ENCODE measurements at places on chromosomes 6 and 20.

GRCh38 chr20:35273449-35274171, 4.3 kb downstream of the MMP24OS start:
- no peak for DNase-seq

DNA sequence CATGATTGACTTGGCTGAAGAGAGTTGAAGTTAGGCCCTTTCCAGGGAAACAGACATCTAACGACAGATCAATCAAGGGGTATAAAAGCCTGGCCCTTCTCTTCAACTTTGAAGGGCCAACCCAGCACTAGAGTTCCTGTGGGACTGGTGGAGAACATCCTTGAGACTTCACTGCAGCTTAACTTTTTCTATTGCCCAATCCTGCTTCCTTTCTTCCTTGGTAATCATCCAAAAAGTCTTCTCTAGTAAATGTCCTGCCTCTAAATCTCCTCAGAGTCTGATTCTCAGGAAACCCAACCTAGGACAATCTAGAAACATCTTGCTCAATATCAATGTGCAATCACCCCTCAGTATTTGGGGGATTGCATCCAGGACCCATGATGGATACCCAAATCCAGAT, 1.9 kb downstream of the MKKS start:
- DNase-seq = no peak

DNA sequence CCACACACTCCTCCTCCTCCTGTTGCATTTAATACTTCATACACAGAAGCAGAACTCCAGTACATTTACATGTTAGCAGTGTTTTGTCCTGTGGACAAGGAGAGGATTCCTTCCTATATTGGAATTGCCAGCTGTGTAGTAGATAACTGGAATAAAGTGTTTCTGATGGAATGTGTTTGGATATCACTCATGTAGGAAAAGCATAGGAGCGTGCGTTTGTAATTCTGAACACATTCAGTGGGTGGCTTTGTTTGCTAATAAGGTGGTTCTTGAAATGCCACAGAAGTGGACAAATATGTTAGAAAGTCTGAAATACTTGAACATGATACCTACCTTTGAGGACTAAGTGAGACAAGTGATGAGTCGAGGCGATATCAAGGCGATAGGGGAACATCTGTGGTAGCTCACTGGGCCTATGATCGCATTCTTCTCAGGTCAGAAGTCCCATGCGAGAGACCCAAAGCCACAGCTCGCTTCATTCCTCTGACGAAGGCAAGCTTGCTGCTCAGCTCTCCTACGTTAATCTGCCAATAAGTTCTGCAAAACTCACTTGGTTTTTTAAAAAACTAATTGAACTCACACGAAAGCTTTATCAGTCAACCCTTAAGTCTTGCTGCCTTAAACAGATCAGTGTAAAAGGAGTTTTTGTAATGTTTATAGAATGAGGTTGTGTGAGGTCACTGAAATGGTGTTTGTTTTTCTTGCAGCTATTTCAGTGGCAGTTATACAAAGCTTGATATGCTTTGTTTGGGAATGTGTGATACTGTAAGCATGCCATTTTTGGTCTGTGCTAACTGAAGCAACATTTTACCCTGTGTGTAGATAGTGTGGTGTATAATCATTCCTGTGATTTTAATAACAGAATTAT, 159.9 kb downstream of the SOX4 start:
- no peak for DNase-seq

DNA sequence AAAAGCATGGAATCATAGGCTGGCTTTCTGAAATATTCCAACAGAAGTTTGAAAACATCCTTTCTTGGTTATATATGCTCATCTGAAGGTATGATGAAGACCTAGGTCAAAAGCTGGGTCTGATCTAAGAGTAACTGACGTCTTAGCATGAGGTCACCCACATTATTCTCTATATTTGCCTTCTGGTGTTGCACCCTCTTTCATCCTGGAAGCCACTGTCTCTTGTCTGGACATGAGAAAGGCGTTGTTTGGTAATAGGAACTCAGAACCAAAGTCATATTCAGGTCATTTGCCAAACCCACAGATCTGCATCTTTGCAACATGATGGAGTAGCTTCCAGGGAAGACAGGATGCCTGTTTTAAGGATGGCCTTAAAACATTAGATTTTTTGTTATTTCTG, 17.6 kb downstream of the GABRR1 start:
- no peak for DNase-seq

DNA sequence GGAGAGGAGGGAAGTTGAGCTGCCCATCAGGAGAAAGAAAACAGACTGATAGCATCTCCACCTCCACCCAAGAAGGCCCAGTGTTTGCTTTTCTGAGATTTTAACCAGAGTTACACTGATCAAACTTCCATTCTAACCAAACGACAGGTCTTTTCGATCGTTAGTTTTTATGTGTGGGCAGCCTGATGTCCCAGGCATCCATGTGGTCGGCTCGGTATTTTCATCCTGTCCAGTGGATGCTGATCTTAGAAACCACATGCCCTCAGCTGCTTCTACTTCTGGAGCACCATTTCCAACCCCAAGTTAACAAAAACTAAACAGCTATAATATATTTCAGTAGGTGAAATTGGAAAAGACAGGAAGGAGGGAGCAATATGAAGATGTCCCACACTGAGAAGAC, 536.8 kb upstream of the JAG1 start:
- no peak for DNase-seq

DNA sequence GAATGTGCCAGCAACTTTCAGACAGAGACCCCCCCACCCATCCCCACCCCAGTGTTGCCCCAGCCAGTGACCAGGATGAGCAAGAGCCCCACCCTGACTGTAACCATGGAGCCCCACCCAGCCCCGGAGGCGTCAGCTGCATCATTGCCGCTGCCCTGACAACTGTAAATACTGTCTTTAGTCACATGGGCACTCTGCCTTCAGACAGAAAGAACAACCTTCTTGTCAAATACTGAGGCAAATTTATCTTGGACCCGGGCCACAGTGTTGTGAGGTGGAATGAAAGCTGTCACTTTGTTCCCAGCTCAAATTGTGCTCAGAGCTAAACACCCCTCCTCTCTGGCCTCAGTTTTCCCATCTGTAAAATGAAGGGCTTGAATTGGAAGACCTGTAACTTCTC, 23.7 kb downstream of the MOCS3 start:
- no peak for DNase-seq

- DNase-seq = no peak
These were observed 47.9 kb upstream of the CCDC167 start for GRCh38 chr6:37547564-37548061.

DNA sequence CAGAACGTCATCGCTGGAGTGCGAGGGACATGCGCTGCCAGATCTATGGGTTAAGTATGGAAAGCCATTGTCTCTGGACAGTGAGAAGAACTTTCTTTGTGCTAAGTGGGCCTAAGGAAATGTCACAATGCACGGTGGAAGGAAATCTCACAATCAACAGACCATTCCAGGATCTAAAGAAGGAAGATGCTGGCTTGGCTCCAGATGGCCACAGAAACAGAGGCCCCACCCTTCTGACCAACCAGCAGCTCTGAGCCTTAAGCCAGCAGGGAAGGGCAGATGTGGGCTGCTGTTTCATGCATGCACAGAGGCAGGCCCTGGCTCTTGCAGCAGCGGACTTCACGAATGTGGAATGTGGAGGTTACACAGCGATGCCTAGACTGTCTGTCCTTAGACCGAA, 156.3 kb downstream of the SOBP start:
- no peak for DNase-seq

DNA sequence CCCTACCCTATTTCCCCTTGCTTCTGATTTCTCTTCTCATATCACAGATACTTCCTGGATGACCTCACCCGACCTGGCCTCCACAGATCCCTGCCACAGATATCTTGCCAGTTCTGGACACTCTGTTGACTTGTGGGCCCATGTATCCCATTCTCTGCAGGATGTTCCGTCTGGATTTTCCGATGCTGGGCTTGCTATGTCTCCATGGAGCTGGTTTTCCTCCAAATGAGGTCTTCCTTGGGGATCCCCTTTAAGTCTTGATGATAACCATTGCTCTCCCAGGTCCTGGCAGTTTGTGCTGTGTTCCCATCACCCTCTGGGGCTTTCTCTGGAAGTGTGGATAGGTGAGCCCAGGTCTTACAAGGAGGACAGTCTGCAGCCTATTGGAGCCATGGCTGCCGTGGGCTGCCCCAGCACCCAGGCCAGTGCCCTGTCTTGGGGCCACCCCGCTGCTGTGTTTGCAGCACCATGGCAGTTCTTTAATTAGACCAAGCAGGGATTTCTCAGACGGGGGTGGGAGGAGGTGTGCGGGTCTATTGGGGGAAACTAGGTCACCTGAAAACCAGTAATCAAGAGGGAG, 23.9 kb downstream of the PPP1R16B start:
- no peak for DNase-seq

- no peak for DNase-seq
These were observed 19.3 kb downstream of the FAXC start for GRCh38 chr6:99330159-99330558.

DNA sequence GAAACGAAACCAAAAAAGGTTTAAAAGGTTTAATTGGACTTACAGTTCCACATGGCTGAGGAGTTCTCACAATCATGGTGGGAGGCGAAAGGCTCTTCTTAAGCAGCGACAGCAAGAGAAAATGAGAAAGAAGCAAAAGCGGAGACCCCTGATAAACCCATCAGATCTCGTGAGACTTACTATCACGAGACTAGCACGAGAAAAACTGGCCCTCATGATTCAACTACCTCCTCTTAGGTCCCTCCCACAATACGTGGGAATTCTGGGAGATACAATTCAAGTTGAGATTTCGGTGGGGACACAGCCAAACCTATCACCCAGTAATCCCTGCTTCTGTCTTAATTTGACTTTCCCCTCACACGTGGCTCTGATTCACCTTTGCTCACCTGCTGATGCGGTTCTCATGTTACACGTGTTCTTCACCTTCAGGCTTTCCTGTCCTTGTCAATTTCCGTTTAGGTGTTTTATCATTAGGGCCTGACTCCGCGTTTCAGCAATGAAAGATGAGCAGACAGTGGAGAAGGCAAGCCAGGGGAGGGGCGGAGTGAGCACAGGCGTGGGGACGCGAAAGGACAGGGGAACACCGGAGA, 57.1 kb downstream of the AGPAT4 start:
- no peak for DNase-seq

- no peak for DNase-seq
These were observed 674 bp upstream of the GNMT start for GRCh38 chr6:42959917-42960242.

GRCh38 chr20:54156522-54156921, 17.3 kb downstream of the CYP24A1 start:
- no peak for DNase-seq

DNA sequence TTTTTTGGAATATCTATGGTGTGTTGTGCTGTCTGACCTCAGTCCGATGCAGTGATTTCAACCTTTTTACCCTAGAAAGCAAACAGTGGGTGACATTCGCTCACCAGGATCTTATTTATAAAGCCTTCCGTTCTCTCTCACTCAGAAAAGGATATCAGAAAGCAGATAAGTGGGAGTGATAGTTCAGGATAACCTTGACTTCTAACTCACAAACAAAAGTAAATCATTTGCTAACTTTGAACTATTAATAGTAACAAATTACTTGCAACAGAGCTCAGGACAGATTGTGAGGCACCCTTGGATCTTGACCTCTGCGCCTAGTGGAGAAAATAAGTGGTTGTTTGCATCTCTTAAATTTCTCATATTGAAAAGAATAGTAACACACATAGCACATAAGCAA, 637.1 kb upstream of the CITED2 start:
- DNase-seq = no peak

DNA sequence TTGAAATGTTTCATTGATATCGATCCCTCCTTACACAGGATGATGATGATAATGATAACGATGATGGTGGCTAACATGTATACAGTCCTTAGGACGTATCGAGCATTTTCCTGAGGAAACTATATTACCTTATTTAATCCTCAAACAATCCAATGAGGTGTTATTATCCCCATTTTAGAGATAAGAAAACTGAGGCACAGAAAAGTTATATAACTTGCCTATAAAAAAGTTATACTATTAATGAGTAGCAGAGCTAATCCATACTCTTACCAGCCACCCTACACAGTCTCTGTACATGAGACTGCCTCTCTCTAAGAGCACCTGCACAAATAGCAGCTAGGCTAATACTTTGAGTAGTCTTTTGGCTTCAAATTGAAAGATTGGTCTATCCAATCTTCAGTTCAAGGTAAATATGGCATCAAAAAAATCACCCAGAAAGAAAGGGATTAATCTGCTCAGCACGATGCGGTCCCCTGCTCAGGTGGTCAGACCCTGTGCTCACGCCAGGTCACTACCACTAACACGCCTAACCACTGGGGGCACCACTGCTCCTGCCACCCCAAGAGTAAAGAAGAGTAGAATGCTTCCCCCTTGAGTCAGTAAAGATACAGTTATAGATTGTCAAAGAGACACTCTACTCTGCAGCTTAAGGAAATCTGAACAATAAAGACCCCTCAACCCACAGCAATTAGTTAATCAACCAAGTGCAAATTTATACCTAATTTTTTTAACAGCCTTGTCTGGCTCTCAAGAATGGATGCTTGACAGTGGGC, 15.0 kb downstream of the GABBR1 start:
- no peak for DNase-seq

GRCh38 chr20:14963262-14963663, 625.9 kb upstream of the FLRT3 start:
- no peak for DNase-seq

DNA sequence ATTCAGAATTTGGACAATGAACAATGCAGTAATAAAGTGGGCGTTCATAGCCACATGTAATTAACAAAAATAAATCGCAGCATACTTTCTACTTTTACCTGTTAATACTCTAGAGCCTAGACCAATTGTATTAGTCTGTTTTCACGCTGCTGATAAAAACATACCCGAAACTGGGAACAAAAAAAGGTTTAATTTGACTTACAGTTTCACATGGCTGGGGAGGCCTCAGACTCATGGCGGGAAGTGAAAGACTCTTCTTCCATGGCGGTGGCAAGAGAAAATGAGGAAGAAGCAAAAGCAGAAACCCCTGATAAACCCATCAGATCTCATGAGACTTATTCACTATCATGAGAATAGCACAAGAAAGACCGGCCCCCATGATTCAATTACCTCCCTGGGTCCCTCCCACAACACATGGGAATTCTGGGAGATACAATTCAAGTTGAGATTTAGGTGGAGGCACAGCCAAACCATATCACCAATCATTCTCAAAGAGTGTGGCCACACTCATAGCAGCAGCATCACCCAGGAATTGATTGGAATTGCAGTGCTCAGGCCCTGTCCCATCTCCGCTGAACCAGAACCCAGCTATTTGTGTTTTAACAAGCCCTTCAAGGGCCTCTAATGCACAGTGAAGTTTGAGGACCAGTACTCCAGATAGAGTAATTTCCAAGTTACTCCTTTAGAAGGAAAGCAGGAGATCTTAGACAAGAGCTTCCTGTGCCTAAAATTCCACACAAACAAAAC, 650.0 kb downstream of the KIF16B start:
- DNase-seq = no peak

GRCh38 chr6:149332602-149333265, 15.2 kb downstream of the TAB2 start:
- DNase-seq = no peak

DNA sequence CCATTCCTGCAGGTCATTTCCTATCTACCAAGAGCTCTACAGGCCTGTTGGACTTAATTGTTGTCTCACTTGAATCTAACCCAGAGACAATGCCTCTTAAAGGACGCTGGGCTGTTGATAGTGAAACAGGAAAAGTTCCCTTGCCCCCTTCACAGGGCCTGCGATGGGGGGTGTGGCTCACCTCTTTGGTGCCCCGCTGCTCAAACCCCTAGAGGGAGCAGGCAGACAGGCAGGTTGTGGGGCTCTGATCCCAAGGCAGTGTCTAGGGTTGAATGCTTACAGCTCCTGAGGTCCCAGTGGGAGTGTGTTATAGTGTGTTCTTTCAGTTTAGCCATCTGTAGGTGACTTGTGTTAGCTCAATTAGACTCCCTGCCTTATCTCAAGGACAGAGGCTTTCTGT, 68.0 kb downstream of the OTOR start:
- DNase-seq = no peak

GRCh38 chr6:129368970-129369369, 341.0 kb downstream of the ARHGAP18 start:
- no peak for DNase-seq
